ENCODE measurements at places on chromosomes 5 and 9.

DNA sequence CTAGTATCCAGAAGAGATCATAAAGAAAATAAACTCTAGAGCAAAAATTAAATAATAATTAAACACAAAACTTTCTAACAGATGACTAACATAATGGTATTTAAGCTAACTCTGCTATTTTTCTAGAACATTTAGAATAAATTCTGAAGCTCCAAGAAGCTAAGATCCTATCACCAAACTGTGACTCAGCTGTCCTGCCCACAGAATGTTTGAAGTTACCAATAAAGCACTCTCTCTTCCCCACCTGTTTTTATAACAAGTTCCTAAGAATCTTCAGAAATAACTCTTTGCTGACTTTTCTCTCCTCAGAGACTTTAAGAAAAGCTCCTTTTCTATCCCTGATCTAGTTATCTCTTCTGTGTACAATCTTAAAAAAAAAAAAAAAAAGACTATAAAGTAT is 6.0 kb upstream of the EFNA5 start:
- DNase-seq, result no peak

DNA sequence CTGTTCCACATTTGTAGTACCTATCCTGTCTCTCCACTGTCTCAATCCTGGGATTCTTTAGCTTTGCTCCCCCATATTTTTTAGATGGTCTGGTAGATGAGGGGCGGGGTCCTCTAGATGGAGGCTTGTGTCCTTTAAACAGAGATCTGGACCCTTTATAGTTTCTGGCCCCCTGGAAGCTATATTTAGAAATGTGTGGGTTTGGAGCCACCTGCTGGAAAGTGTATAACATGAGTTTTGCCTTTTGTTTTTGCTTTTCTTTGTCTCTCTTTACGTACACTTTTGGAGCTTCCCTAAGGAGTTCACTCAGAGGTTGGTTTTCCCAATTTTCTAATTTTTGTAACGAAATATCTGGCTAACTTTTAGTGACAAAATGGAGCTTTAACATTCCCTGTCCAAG is 110.7 kb downstream of the CFAP95 start:
- DNase-seq, result no peak

- no peak for DNase-seq
Measured at GRCh38 chr5:136766456-136766855, 401.1 kb upstream of the TRPC7 start.

- no peak for DNase-seq
Measured at GRCh38 chr9:8779478-8779877, 979.9 kb upstream of the DMAC1 start.

DNA sequence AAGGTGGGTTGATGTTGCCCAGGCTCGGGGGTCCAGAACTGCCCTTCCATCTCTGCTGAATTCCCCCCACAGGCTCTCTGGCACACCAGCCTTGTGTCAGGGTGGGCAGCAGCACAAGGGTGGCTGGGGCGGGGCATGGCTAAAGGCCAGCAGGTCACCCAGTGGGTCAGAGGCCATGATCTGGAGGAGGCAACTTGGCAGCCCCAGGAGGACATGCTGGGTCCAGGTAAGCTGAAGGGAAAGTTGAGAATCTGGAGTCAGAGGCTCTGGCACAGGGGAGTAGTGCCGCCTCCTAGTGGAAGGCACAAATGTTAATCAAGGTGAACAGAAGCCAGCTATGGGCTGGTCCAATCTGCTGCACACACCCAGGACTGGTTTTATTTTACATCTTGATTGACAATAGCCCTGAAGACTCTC is 6.2 kb downstream of the TMEM8B start:
- no peak for DNase-seq

Measured in suppressor macrophage treated with lipopolysaccharide for 4 hours (primary cell).